Calu3 (cell line): ENCODE measurements at places on chromosomes 7 and 10. TPM values are rescaled to one million over a fixed set of nuclear protein-coding genes. Genes with fewer than 3 reads are reported as not detected.
A peak's percentile ranks its signal among the peaks of the same experiment; 100 is the strongest.

Gene NANOS1
- total RNA-seq, result 4.6 and 6.8 TPM in 2 replicates

Gene CDHR1
- not detected in 2 replicates for total RNA-seq

Gene RAB19
- 4.7 and 7.1 TPM in 2 replicates for total RNA-seq

Gene CUBN
- 0.27 and 0.92 TPM in 2 replicates for total RNA-seq

Gene BAMBI
- 33.0 and 42.2 TPM in 2 replicates for total RNA-seq

Gene SPDYE5
- not detected in 2 replicates for total RNA-seq

Gene PTF1A
- total RNA-seq, result not detected in 2 replicates

Gene CLDN3
- total RNA-seq, result 122 and 135 TPM in 2 replicates

Gene CLRN3
- 0.52 and 0.76 TPM in 2 replicates for total RNA-seq

DNA sequence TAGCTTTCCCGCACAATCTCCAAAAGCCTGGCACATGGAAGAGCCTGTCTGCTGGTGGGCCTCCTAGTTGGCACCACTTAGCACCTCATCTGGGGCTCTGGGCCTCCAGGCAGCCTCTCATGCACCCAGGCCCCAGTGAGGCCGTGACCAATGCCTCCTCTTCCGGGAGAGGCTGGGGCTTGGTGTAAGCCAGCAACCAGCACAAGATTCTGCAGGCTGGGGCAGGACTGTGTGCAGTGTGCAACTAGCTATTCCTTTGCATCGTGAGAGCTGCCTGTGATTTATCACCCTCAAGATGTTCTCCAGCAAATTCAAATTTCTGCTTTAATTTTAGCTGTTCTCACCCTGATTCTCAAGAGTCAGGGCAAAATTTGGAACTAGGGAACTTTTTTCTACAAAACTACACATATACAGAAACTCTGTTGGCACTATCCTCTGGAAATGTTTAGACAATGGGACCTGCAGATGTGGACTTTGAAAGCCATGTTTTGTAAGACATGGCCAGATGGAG lies 603.7 kb upstream of the MKI67 start:
- DNase-seq, result no peak

DNA sequence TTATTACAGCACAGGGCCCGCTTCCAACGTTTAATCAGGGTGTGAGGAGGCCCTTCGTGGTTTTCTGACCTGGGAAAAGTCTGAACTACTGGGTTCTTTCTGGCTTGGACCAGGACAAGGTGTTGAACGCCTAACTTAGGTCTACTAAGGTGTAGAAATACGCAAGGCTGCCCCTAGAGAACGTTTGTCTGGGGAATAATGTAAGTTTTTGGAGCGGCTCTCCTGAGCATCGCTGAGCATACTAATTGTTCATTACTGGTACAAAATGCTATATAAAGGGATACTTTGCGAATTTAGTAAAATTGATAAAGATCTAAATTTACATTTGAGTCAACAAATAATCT lies 32.4 kb upstream of the TOMM7 start:
- DNase-seq, result no peak

DNA sequence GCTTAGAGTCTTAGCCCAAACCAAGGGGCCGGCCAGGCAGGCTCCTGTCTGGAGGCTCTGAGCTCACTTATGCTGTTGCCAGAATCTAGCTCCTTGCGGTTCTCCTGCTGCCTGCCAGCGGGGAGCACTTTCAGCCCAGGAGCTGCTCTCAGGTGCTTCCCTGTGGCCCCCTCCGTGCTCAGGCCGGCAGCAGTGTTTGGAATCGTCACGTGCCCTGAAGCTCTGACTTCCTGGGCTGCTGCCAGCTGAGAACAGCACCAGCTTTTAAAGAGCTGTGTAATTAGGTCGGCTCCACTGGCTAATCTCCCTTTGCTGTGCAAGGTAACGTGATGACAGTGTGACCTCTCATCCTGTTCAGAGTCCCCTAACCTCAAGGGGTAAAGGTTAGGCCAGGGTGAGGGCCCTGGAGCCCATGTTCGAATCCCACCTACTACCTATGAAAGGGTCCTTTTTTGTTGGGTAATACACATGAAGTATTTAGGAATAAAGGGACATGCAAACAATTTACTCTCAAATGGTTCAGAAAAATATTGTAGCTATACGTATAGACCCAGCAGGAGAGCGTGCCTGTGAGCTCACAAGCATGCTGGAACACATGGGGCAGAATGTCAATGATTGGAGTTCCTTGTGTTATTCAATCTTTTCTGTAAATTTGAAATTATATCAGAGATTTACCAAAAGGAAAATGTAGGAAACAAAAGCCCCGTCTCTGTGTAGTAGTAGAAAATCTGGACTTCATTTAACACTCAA lies 16.6 kb downstream of the ZNF862 start:
- peak; percentile 48 for DNase-seq

GRCh38 chr7:30790356-30790755 lies 19.1 kb downstream of the MINDY4 start:
- DNase-seq, result no peak

GRCh38 chr10:91163269-91163868 lies 57.1 kb upstream of the PCGF5 start:
- peak; percentile 42 for DNase-seq

GRCh38 chr10:92387289-92387940 lies 96.4 kb downstream of the MARCHF5 start:
- peak; percentile 50 for DNase-seq

- DNase-seq, result no peak
Measured at GRCh38 chr7:42753367-42753766, 158.5 kb downstream of the C7orf25 start.

DNA sequence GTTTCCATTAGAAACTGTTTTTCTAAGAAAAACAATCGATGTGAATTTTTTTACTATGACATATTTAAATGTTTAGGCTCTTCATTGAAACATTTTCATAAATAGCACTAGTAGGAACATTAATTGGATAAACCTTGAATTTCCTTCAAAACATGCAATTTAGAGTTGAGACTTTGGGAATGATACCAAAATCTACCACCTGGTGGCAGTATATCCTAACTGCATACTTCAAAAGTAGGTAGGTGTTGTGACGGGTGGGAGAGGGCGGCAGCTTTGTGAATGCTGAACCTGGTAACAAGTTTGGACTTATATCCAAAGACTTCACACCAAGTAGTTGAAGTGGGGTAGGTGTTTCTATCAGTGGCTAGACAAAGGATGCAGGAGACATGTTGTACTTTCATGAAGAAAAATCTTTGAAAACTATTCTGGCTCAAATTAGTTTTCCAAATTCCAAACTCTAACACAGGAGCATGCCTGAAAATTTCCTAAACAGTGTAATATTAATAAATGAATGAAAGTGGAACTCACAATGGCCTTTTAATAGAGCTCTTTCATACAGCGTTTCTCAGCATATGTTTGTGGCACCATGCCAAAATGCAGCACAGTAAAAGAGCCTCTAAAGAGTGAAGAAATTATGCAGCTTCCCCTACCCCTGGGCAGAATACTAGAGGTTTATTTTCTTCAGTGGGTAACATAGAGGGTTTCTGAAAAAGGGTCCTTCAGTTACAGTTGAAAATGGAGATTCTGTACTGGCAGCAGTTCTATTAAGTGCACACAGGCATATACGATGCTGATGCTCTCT lies 201.0 kb upstream of the TPK1 start:
- DNase-seq, result peak; percentile 52

DNA sequence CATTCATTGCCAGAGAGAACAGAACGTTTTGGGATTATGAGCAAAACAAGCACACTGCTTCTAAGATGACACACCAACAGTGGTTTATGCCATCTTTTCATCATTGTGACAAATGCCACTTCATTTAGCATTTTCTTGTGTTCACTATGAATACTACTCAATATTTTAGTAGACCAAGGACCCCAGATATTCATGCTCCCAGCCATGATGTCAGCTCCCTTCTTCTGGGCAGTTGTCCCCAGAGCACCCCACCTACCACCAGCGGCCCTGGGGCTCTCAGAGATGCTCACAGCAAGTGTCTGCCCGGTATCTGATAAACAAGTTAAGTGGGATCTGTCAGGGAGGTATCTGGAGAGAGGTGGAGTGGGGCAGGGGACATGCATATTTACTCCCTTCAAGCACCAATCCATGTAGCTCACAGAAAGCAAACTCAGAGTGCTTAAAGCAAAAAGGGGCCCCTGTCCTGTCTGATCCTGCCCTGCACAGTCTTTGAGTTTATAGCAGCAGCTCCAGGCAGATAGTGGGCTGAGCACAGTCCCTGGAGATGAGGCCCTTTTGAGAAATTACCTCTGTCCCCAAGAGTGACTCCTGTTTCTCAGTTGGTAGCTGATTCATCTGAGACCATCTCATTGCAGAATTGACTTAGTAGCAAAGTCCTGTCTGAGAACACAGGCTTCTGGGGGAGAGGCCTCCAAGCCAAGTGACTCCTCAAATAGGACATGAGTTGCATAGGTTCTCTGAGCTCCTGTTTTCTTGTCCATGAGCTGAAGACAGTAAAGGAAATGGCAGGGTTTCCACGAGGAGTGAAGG lies 281.8 kb upstream of the KLF6 start:
- no peak for DNase-seq

GRCh38 chr10:114482480-114483304 lies 78.4 kb upstream of the AFAP1L2 start:
- no peak for DNase-seq

GRCh38 chr10:110008518-110009339 lies 945 bp downstream of the ADD3 start:
- DNase-seq, result peak; percentile 33

- no peak for DNase-seq
Measured at GRCh38 chr10:75773231-75773780, 341.9 kb downstream of the LRMDA start.

DNA sequence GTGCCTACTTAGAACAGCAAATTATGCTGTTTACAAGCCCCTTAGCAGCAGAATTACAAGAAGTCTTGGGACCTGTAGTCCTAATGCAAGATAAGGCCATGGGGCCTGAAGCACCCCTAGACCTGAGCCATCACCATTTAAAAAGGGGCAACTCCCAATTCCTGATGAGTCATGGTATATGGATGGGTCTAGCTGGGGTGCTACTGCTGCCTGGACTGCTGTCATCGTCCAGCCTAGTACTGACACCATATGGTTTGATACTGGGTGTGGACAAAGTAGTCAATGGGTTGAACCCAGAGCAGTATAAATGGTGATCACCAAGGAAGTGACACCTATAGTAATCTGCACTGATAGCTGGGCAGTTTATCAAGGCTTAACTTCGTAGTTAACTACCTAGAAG lies 450.0 kb downstream of the IPMK start:
- no peak for DNase-seq

DNA sequence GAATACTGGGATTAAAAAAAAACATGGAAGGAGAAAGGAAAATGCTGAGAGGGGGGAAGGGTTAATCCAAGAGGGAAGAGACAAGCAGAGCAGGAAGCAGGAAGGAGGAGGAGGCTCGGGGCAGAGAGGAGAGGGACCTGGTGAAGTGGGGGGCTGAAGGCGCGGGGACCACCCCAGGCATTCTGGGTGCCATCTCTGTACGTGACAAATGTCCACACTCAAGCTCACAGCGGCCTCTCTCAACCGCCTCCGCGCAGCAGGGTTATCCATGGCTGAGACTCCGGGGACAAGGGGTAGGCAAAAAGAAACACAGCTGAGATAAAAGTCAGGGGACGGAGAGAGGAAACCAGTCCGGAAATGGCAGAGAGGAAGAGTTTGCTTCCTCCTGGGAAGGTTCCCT lies 33.9 kb downstream of the EN2 start:
- DNase-seq, result no peak

- no peak for DNase-seq
Measured at GRCh38 chr7:1640376-1641172, 29.5 kb upstream of the ELFN1 start.

GRCh38 chr10:84531396-84531795 lies 203.0 kb downstream of the CCSER2 start:
- DNase-seq, result no peak

GRCh38 chr7:78195281-78195680 lies 396.7 kb downstream of the PHTF2 start:
- DNase-seq, result no peak

- no peak for DNase-seq
Measured at GRCh38 chr10:30495687-30496086, 61.7 kb downstream of the MAP3K8 start.

DNA sequence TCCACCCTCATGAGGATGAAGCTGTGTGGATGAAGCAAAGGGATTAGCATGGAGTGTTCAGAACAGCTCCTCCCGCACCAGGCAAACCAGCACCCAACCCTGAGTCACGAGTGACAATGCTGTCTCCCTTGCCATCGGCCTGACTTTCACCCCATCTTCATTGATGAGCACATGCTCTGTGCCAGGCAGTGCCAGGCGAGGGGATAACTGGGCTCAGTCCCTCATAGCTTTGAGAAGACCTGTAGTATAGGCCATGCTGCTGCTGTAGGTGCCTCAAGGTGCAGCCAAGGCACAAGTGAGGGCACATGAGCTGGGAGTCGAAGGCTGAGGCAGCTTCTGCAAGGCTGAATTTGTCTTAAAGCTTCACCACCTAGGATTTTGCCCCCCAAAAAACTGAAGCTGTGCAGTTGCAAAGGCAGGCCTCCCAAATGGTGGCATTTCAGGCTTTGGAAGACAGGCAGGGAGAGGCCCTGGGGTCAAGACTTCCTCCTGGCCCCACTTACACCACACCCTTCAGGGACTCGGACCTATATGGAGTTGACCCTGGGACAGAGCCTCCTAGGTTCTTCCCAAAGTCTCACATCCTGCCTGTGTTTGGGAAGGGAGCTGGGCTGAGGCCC lies 54.2 kb upstream of the GDF10 start:
- no peak for DNase-seq

DNA sequence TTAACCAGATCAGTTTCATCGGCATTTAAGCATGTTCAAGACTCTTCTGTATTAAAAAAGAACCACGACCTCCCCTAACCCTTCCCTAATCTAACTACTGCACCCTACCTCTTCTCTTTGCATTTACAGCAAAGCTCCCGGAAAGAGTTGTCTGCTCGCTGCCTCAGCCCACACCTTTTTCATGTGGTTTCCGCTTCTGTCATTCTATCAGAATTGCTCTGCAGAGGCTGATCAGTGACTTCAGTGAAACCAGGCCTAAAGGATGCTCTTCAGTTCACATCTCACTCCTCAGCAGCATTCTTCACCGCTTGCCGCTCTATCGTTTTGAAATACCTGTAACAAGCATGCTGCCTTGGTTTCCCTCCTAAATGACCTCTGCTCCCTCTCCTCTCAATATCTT lies 160.9 kb downstream of the SDK1 start:
- DNase-seq, result no peak

DNA sequence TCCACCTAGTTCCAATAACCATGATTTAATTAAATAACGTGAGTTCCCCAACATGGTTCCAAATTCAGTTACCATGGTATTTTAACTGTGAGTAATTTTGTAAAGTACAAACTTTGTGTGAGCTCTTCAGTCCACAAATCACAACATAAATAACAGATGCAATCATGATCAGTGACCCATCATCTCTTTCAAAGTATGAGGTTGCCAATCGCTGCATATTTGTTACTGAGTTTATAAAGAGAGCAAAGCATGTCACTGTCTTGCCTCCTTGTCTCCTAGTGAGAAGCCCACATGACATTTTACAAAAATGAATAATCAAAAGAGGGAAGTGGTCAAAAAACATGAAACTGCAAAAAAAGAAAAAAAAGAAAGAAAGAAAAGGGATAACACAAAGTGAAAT lies 69.1 kb upstream of the PDSS1 start:
- no peak for DNase-seq

DNA sequence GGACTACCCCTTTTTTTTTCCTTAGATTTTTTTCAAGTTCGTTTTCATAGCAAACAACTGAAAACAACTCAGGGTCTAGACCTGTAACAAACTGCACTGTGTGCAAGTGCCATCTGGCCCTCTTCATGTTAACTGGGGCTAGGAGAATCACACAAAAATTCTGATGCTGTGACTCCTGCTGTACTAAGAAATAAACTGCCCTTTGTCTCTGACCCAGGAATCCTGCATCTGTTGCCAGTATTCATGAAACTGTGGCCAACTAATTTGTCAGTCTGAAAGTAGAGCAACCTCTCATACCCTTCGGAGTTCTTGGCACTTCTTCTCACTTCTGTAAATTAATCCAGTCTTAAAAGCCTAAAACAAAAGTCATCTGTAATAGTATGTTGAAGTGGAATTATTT lies 218.4 kb upstream of the PCDH15 start:
- DNase-seq, result no peak
